ENCODE measurements at places on chromosomes 4 and X.

DNA sequence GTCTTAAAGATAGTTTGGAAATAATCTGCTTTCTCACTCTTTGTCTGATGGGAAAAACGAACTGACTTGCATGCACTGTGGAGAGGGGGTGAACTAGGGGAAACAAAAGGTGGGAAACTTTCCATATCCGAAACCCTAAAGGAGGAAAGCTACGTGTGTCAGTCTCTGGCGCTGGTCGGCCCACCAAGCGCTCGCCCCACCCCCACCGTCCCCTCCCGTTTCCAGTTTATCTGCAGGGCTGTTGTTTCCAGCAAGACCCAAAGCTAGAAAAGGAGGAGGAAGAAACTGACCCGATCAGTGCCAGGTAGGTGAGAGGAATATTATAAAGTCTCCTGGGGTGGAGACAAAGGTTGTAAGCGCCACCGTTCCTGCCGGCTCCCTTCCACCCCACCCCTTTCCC, 552 bp downstream of the TCEAL9 start:
- no peak for DNase-seq

DNA sequence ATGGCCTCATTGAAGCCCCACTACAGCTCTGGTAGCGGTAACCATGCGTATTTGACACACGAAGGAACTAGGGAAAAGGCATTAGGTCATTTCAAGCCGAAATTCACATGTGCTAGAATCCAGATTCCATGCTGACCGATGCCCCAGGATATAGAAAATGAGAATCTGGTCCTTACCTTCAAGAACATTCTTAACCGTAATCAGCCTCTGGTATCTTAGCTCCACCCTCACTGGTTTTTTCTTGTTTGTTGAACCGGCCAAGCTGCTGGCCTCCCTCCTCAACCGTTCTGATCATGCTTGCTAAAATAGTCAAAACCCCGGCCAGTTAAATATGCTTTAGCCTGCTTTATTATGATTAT, 876 bp downstream of the HPRT1 start:
- no peak for DNase-seq

DNA sequence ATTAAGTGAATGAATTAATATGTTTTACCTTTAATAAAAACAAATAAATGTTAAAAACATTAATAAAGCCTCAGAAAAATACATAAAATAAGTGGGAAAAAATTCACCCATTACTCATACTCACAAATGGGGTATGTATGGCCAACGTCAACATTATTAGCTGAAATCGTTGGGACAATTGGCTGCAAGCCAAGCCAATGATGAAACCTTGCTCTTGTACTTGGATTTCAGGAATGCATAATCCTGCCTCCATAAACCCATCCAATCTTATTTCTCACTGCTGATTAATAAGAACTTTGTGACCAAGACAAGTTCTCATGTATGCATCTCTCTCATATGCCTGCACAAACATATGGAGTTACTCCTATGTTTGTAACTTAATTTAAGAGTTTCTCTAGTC, 35.3 kb upstream of the ADAMTS3 start:
- DNase-seq: no peak

GRCh38 chr4:177356921-177357320, 47.2 kb downstream of the NEIL3 start:
- DNase-seq: no peak

DNA sequence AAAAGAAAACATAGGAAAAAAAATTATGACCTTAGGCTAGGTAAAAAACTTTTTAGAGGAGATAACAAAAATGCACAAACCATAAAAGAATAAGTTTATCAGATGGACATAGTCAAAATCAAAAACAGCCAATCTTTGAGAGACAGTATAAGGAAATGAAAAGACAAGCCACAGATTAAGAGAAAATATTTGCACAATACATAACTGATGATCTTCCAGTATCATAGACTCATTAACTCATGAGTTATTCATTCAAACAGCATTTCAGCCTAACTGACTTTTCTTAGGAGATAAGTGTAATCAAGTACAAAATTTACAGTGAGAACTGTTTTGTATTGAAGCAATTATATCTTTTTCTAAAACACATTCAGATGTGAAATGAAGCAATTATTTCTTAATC, 183.8 kb downstream of the FBXO8 start:
- no peak for DNase-seq

DNA sequence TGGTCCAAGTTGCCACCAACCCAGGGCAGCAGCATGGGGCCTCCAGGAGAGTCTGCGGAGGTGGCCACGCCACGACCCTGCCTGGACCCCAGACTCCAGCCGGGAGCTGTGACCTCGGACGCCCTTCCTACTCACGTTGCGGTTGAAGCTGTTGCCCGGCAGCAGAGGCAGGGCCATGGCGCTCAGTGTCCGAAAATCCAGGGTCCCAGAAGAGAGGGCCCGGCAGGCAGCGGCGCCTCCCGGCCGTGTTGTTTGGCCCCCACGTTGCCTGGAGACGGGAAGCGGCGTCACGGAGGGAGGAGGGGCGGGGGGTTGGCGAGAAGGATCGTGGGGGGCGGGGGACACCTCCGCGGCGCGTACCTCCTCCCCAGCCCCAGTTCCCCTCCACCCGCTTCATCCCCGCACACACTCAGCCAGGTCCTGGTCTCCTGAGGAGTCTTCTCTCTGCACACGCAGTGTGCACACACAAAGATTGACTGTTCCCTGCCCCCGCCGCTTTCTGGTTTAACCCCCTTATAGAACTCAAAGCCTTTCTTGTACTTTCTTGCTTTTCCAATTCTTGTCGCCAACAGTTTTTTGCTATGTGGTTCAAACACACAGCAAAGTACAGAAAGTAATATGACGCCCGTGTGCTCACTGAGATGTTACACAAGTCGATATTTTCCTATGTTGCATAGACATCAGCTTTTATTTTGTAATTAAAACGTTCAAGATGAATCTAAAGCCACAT, at the start of gene EFHC2:
TSS of gene EFHC2 (minus strand) at position 261 of the 730 bp plus-strand sequence. CDS start at position 177, 84 bp downstream.
- DNase-seq: peak; percentile 47

GRCh38 chr4:34644579-34645115, 1599.7 kb downstream of the ARAP2 start:
- no peak for DNase-seq

- DNase-seq: no peak
These were observed 2.8 kb downstream of the PJA1 start for GRCh38 chrX:69162361-69162865.

- DNase-seq: no peak
These were observed 628 bp downstream of the MXD4 start for GRCh38 chr4:2261110-2261852.

DNA sequence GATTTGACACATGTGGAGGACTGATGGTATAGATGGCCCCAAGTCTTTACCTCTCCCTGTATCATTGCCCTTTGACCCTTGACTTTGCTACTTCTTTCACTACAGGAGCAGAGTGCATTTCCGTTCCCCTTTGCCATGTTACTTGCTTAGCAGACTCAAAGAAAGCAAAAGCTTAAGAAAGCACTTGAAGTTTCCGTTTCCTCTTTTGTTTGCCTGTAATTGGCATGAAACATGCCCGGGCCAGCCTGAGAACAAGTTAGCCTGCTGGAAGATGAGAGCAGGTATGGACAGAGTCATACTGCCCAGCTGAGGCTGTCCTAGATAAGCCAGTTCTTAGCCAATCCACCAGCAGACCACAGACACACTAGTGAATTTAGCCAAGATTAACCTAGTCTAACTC, 206.0 kb downstream of the BCOR start:
- DNase-seq: no peak

- DNase-seq: no peak
These were observed 69.6 kb upstream of the NDP start for GRCh38 chrX:44042751-44043150.

- DNase-seq: no peak
These were observed 213.5 kb downstream of the GUCY2F start for GRCh38 chrX:109268340-109268739.

DNA sequence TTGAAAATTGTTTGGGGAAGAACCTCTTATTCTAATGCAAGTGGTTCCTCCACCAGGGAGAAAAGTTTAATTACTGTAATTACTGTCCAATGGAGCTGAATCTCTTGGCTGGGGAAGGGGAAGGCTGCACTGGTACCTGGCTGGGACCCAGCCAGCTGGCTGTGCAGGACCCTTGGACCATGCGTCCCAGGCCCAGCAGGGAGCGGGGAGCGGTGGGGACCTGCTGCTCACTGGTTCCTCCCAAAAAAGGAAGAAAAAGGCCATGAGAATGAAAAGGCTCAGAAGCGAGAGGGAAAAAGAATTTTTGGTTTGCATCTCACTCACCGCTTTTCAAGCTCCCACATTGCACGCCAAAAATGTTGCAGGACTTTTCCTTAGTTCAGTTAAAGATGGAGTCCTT, 333.5 kb downstream of the FAM47B start:
- DNase-seq: no peak
